MCF 10A (cell line): ENCODE measurements at places on chromosomes 2 and 18.
A peak's percentile ranks its signal among the peaks of the same experiment; 100 is the strongest.

DNA sequence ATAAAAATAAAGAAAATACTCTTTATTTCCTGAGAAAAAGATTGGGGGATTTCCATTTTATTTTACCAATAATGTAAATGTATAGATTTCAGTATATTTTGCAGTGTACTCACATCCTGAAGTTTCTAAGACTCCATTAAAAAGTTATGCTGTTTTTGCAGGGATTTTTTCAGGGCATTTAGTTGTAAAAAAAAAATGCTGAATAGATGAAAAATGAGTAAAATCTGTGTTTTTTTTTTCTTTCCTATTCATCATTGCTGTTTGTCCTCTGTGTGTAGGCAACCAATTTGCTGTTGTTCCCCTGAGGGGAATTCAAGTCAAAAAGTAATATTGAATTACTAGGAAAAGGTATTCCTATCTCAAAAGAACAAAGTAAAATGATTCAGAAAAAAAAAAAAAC is 66.3 kb downstream of the MEIS1 start:
- no peak for DNase-seq

GRCh38 chr2:121075006-121075551 is 209.9 kb downstream of the TFCP2L1 start:
- DNase-seq = peak; percentile 96

- peak; percentile 96 for DNase-seq
Measured at GRCh38 chr18:23872701-23873550, 141.6 kb upstream of the TTC39C start.

DNA sequence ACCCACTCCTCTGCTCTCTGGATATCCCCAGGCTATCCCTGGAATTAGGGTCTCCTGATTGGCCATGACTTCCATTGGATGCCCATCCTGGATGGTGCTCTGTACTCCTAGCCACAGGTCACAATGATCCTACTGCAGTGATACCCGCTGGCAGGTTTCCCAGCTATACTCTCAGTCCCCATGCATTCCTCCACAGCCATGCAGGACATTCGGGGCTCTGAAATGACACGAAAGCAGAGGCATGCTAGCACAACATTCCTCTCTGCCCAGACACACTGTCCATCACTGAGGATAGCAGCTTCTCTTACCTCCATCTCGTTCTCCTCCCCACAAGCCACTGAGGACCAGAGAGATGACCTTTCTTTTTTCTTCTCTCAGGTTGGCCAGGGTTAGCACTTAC is 51.7 kb upstream of the SPATS2L start:
- DNase-seq = no peak

DNA sequence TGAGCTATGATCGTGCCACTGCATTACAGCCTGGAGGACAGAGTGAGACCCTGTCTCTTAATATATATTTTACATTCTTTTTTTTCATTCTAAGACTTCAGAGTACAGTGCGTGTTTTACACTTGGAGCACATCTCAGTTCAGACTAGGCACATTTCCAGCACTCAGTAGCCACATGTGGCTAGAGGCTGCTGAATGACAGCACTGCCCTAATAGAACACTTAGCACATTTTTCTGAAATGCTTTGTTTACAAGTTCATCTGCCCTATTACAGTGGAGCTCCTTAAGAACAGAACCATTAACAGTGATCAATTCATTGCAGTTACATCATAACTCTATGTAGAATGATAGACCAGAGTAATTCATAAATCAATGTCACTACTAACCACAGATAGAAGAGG is 138.1 kb downstream of the SUCLG1 start:
- no peak for DNase-seq

GRCh38 chr2:8257502-8257901 is 424.4 kb upstream of the ID2 start:
- no peak for DNase-seq

DNA sequence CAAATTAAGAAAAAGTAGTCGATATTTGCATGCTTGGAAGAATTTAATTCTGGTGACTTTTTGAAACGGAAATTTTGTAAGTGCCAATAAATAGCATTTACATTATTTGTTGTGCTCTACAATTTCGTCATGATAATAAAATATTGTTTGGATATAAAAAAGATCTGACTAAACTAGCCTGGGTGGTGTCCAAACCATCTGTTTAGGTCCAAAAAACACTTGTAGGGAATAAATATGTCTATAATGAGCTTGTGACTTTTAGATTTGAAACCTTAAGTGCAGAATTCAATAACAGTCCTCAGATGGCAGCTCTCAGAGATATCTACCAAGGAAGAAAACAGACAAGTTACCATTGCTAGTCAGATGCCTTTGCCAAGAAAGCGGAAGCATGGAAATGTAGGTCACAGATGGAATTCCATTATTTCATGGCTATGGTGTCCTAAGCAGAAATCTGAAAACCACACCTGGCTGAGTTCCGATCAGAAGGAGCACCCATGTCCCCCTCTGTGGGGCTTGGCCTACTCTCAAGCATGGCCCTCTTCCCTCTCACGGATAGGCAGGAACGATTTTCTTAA is 731.1 kb downstream of the RNF144A start:
- DNase-seq = no peak

- DNase-seq = no peak
Measured at GRCh38 chr2:223855426-223855825, 18.0 kb upstream of the AP1S3 start.

DNA sequence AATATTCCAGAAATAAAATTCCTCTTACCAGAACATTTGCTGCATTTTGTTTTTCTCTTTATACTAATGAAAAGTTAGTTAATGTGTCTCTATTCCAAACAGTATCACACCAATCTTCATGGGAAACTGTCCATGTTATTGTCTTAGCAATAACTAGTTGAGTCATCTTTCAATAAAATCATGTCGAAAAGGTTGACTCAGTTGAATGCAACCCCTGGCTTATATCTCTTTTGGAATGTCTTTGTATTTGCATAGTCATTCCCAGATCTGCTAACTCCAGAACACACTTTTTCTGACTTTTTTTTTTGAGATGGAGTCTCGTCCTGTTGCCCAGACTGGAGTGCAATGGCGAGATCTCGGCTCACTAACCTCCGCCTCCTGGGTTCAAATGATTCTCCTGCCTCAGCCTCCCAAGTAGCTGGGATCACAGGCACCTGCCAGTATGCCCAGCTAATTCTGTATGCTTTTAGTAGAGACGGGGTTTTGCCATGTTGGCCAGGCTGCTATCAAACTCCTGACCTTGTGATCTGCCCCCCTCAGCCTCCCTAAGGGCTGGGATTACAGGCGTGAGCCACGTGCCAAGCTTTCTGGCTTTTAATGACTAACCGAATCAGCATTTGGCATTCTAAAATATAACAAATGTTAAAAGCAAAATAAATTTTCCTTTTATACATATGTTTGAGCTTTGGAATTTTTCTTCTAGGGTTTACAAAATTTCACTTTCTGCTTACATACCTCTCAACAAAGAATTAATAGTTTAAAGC is 133.2 kb upstream of the GULP1 start:
- peak; percentile 2 for DNase-seq

DNA sequence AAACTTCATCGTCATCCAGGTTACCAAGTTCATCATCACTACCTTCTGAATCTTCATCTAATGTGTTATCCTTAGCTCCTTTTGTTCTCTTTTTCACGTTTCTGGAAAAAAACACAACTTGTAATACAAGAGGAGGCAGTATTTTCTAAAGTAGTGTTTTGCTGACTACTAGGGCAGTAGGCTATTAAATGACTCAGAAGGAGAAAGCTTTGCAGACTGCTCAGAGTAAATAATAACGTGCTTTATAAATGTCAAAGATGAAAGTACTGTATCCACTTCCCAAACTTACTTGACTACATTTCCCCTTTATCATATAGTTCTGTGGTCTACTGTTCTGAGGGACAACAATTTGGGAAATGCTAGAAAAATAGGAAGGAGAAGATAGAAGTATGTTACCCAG is 15.6 kb downstream of the CEBPZOS start:
- no peak for DNase-seq

DNA sequence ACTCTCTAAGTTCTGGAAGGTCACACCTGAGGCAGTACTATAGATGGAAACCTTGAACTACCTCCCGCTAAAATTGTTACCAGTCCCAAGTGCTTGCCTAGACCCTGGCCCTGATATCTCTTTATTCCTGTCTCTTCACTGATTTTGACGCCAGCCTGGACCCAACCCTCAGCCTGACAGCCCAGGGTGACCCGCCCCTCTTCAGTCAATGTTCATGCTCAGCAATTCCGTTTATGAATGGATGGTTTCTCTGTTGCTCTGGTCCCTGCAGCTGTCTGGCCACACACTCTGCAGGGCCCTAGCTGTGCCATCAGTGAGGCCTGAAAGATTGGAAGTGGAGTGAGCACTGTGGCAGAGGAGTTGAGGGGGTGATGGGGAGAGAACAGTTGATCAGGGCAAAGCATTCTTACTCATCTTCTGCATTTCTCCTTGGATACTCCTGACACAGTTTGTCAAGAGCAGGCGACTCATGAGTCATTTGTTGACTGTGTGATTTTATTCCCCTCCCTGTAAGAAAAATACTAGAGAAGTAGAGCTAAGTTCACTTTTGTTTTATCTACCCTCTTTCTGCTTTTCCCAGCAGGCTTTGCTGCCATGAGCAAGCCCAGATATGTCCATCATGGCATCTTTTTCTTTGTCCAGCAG is 46.0 kb downstream of the NPAS2 start:
- DNase-seq = peak; percentile 35

- no peak for DNase-seq
Measured at GRCh38 chr2:165899311-165899710, 54.3 kb downstream of the TTC21B start.

DNA sequence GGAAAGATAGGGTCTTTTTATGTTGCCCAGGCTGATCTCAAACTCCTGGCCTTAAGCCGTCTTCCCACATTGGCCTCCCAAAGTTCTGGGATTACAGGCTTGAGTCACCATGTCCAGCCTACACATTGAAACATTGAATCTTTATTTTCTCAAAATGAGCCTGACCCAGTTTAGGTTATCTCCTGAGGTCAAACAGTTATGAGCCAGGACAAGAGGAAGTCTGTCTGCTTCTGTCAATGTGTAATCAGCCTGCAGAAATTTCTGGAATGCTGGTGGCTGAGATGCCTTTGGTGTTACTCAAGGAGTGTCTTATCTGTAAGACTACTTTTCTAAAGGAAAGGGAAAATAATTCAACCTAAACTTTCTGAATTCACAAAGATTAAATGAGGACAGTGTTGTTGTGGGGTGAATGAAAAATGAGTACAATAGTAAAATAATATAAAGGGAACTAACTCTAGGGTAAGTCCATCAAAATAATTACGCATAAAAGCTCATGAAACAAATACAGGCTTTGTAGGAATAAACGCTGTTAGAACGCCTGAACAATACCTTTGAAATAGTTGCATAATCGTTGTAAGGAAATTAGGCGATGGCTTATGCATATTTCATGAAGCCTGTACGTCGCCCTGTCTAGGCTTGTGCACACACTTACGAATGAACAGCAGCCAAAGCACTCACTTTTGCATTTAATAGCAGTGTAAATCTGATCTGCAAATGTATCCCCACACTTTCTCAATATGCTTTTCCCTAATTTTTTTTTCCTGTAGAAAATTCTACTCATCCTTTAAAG is 260.8 kb downstream of the RDH14 start:
- DNase-seq = peak; percentile 56

GRCh38 chr18:49609256-49610021 is 47.6 kb downstream of the LIPG start:
- DNase-seq = peak; percentile 60

- no peak for DNase-seq
Measured at GRCh38 chr18:7815787-7816186, 248.7 kb downstream of the PTPRM start.

GRCh38 chr2:191215230-191215629 is 30.0 kb upstream of the MYO1B start:
- DNase-seq = no peak

DNA sequence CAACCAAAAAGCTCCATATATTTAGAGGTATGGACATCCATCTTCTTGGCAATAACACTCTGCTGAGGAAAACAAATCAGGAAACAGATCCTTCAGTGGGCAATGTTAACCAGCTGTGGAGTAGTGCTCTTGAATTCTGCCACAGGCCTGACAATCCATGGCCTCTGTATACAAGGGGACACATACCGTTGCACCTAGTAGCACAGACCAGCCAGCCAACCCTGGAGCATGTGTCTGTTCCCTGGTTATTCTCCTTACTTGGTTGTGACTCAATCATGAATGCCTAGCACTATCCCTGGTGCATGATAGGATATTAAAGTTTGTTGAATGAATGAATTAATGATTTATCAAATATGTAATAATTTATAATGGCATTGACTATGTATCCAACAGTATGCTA is 261.4 kb upstream of the MGAT5 start:
- DNase-seq = no peak

GRCh38 chr18:59208602-59209125 is 11.3 kb upstream of the GRP start:
- DNase-seq = peak; percentile 65

DNA sequence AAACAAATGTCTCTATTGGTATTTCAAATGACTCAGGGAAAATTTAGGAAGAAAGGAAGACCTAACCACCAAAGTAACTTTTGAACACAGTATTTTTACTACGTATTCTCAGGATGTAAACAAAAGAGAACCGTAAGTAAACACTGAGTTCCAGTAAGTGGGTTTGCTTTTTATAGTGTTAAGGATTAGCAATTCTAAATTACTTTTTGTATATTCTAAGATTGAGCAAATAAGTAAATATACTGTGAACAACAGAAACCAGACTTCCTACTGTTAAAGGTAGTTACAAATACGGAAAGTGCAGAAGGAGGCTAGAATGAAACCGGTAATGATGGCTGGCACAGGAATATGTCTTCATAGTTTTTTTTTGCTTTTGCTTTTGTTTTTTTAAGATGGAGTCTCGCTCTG is 31.5 kb downstream of the SESTD1 start:
- no peak for DNase-seq

- no peak for DNase-seq
Measured at GRCh38 chr18:77015169-77015568, 117.4 kb downstream of the MBP start.

- DNase-seq = no peak
Measured at GRCh38 chr2:182852801-182853200, 13.6 kb downstream of the FRZB start.

GRCh38 chr2:20197192-20197591 is 27.7 kb downstream of the SDC1 start:
- DNase-seq = no peak

- DNase-seq = no peak
Measured at GRCh38 chr2:151287513-151288250, 1.8 kb downstream of the NMI start.
